ENCODE measurements at places on chromosomes 7 and 10. TPM values are rescaled to one million over a fixed set of nuclear protein-coding genes. Genes with fewer than 3 reads are reported as not detected.

DNA sequence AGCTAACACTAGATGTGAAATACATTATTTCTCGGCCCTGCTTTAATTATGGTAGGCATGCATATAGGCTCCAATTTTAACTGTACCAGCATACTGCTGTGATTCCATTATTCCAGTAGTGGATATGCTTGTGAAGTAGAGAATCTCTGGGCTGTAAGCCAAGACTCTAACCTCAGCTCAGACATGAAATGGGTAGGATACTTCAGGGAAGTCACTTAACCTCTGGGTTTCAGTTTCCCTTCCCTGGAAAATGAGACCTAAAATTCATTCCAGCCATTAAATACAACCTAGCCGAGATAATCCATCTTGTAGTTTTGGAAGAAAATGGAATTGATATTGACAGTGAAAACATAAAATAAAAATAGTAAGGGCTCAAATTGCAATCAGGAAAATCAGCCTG lies 59.6 kb upstream of the TRIL start:
- DNase-seq, result no peak

GRCh38 chr7:131224996-131225395 lies 102.7 kb upstream of the MKLN1 start:
- DNase-seq, result no peak

CHRM2 gene
- total RNA-seq, result not detected

- no peak for DNase-seq
Measured at GRCh38 chr10:119867317-119867716, 5.3 kb downstream of the MCMBP start.

SPDYE16 gene
- total RNA-seq, result 0.28 TPM

DNA sequence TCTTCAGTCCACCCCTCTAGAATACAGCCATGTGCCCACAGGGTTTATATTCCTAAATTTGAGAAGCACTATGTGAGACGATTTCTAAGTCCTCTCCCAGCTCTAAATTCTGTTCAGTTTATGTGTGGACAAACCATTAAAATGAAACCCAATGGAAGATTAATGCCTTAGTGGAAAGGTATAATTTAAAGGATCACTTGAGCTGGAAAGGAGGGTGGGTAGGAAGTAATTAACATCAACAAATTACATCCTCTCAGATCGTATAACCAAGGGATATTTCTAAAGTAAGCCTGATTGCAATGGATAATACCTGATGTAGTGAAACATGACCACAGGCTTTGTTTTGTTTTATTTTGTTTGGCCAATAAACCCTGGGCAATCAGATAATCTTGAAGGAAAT lies 511.0 kb upstream of the COBL start:
- DNase-seq, result no peak

DNA sequence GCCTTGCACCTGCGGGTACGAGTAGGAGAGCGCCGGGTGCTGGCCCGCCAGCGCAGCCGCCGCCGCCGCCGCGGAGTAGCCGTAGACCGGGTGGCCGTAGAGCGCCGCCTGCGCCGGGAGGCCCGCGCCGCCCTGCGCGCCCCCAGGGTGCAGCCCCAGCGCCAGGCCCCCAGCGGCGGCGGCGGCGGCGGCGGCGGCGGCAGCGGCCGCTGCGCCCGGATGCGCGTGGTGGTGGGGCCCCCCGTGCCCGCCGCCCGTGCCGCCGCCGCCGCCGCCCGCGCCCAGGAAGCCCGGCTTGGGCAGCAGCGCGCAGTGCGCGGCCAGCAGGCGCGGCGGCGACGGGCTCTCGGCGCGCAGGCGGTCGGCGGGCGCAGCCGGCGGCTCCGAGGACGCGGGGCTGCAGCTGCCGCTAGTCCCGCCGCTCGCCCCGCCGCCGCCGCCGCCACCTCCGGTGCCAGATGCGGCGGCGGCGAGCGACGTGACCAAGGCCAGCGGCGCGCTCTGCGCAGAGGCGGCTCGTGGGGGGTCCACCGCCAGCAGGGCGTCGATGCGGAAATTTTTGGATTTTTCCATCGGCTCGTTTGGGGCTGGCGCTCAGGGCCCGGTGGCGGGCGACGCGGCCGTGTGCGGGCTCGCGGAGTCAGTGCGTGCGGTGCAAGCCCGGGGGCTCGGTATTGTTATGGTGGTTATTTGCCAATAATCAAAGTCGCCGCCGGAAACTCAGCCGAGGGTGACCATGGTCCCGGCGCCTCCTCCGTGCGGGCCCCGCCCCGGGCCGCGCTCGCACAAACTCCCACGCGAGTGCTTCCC lies 480 bp downstream of the MNX1 start:
- no peak for DNase-seq

PLAC9 gene
- total RNA-seq, result 42.7 TPM

GRCh38 chr7:140439359-140439758 lies 35.5 kb downstream of the RAB19 start:
- no peak for DNase-seq

CDK14 gene
- 14.6 TPM for total RNA-seq

GRCh38 chr7:121116396-121116795 lies 127.9 kb downstream of the CPED1 start:
- no peak for DNase-seq

DNA sequence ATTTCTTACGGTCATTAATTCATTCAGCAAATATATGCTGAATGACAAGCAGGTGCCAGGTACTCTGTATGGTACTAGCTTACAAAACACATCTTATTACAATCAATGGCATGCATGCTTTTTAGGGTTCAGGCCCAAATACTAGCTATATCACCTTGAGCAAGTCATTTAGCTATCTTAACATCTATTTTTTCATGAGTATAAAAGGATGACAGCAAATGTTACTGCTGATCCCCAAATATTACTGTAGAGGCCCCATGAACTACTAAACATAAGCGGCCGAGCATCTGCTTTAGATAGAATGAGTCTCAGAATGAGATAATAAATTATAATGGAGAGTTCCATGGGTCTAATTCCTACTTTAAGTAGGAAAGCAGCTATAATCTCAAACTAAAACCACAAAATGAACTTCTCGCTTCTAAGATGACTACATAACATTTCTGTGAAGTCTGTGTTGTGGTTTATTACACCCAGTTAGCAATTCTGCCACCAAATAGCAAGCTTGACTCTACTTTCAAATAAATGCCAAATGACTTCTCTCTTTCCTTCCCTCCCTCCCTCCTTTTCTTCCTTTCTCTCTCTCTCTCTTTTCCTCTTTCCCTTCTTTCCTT lies 113.7 kb upstream of the LRRN3 start:
- DNase-seq, result no peak

SPDYE5 gene
- total RNA-seq, result not detected

DNA sequence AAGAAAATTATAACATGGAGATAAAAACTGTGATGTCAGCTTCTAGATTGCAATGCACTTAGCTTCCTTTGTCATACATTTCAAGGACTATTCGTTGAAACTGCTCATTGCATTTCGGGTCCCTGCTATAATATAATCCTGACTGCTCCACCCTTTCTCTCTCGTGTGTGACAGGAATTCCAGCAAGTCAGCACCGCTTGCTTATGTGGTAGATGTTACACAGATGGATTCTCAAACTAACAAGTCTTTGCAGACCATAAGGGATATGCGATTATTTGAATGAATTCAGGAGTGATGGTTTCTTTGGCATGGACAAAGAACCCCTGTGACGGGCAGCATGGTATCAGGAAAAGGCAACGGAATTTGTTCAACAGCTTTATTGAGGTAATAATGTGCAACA lies 184.0 kb downstream of the GRID1 start:
- DNase-seq, result no peak

- DNase-seq, result no peak
Measured at GRCh38 chr7:32858648-32859047, 32.9 kb downstream of the KBTBD2 start.

DNA sequence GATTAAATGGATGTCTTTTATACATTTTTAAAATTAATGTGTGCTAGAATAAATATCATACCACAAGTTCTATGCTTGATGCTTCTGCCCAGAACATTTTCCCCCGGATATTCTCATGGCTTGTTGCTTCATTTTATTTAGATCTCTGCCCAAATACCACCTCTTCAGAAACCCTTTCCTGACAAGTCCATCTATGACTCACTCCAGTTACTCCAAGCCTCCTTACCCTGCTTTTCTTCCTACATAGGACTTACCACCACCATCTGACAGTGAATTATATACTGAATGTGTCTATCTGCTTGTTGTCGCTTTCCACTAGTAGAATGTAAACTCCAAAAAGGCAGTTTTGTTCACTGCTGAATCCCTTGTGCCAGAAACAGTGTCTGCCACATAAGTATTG lies 19.1 kb upstream of the ERVW-1 start:
- no peak for DNase-seq

- no peak for DNase-seq
Measured at GRCh38 chr7:42735081-42735480, 176.8 kb downstream of the C7orf25 start.

GRCh38 chr7:94615666-94616065 lies 40.3 kb downstream of the SGCE start:
- DNase-seq, result no peak

DNA sequence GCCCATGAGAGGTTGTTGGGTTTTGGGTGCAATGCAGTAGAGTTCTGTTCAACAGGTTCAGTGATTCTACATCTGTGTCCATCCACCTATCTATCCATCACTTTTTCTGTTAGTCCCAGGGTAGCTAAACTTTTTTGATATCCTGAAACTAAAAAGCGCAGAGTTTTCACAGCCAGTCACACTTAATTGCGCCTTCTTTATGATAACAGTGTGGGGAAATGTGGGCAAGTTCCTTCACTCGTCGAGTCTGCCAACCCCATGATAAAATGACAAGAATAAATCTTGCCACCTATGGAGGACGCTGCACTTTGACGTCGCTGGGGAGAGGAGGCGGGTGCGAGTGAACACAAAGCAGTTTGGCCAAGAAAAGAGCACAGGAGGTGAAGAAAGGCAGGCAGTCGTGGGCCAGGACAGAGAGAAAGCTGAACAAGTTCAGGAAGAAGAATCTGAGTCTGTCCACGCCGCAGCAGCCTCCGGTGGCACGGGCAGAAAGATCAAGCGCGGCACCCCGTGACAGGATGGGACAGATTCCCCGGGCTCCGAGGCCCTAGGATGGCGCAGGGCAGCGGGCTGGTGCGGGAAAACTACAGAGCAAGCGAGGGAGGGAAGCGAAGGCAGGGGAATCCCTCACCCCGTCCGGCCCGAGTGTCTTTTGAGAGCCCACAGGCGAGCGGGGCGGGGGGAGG lies 9.2 kb downstream of the SP8 start:
- no peak for DNase-seq

AKR1C2 gene
- 93.3 TPM for total RNA-seq

DNA sequence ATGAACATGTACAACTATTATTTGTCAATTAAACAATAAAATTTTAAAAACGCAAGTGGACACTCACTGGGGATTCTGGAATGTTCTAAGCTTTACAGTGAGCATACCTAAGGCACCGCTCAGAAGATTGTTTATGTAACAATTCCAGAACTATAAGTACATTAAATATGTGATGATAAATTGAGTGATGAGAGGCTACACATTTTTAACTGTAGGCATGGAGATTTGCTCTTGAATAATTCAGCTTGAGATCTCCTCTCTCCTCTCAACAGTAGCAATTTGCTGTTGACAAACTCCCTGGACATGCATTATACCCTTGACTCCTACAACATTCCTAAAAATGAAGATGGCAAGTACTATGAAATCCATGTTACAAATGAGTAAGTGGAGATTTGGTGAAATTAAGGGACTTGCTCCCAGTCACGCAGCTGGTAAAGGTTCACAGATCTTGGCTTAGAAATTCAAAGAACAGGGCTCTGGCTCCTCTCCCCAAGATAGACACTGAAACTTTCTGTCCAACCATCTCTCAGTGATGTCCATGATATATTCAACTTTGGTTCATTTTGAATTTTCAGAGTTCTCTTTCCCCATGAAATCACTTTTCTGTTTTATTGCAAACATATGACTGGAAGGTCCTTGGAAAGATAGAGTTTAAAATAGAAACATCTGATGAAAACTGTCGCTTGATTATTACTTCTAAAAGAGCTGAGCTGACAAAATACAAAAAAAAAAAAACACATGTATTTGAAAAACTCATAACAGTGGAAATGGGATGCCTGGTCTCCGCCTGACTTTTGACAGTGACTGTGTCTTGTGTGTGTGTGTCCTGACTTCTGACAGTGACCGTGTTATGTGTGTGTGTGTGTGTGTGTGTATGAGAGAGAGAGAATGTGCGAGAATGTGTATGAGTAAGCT lies 488.3 kb downstream of the TNS3 start:
- no peak for DNase-seq

PHYHIPL gene
- not detected for total RNA-seq

AMZ1 gene
- total RNA-seq, result 1.4 TPM

DNA sequence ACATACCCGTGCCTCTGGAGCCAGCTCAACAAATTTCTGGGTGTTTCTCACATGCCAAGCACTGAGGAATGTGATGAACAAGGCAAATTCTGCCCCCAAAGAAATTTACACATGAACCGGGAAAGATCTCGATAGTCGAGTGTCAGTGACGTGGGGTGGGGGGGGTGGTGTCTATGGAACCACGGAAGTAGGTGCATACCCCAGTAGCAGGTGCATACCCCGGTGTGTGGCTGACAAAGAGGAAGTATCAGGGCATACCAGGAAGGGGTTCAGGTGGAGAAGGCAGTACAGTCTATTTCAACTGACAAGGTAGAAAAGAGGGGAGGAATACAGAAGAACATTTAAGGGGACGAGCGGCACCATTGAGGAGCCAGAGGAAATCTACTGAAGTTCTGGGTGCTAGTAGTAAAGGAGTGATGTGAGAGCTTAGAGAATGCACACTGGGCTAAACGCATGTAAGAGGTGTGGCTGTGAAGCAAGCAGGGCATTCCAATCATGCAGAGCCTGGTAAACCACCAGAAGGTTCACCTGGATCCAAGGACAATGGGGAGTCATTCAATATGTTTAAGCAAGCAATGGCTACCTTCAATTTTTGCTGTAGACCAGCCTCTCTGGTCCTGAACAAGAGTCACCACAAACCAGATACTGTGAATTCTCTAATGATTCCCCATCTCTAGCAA lies 6.2 kb downstream of the CCDC6 start:
- no peak for DNase-seq

DNA sequence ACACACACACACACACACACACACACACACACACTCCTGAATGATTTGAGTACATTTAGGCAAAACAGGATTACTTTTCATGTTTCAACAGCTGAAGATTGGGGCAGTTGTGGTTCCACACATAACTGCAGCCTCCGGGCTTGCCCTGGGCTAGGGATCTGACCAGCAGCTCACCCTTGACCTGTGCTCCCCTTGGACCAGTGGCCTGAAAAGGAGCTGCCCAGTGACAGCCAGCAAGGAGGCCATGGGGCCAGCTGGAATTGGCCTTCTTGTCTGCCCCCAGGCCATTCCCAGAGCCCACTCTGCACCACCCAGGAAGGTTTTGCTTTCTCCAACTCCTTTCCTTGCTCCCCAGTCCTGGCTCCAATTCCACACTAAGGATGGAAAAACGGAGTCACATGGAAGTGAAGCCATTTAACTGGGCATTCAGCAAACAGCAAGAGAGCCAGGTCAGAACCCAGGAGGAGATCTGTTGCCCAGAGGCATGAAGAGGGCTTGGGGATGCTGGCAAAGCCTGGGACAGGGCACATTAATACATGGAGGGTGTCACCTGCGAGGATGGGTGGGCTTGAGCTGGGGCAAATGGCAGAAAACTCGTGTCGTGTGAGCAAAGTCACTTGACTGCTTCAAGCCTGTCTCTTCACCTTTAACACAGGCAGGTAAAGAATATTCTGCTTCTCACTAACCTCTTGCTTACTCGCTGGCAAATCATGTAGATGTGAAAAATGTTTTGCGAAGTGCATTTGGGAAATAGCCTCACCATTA lies 61.5 kb upstream of the GDF10 start:
- no peak for DNase-seq
